Stimulated activated naive B cell treated with anti-CD40 and anti-IgM and Interleukin-4, amounts not matched to agents 10 μg/mL and 1 μg/mL and 100 μg/mL, for 72 hours (primary cell): ENCODE measurements at places on chromosomes 4 and X.

- no peak for DNase-seq
These were observed 18.1 kb downstream of the FGFRL1 start for GRCh38 chr4:1029529-1029928.

- no peak for DNase-seq
These were observed 296.2 kb downstream of the INPP4B start for GRCh38 chr4:142549726-142550463.

DNA sequence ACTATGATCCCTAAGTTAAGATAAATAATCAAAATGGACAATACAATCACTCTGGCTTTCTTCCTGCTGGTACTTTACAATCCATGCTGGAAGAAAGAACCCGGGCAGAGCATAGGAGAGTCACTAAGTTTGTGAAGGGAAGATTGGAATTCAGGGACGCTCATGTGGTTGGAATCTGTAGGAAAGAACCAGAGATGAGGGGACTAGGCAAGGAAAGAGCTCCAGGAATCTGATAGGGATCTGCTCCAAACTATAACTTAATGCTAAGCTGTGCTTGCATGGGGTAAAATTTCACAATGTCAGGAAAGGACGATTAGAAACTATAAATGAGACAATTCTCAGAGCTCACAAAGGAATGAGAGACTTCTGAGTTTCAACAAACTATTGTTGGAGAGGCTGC lies 167.5 kb downstream of the ADGRA3 start:
- DNase-seq = no peak

GRCh38 chr4:169899295-169899694 lies 126.9 kb downstream of the MFAP3L start:
- no peak for DNase-seq

DNA sequence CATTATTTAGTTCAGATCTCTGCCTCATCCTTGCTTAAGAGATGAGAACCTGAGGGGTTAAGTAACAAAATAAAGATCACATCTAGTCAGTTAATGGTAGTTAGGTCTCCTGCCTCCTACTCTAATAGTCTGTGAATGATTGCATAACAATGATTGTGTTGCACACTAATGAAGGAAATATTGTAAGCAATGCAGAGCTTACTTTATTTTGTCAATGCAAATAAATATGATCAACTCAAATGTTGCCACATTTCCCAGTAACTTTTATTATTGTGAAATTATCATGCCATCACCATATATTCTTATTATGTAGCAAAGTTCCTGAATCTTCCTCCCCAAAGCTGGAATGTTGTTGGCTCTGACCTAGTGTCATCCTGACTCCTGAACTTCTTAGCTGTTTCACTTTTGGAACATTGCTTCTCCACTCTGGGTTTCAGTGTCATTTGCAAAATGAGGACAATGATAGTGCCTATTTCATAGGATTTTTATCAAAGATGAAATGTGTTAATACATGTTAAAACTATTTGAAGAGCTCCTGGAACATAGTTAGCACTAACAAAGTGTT lies 17.0 kb upstream of the GABRA4 start:
- no peak for DNase-seq

DNA sequence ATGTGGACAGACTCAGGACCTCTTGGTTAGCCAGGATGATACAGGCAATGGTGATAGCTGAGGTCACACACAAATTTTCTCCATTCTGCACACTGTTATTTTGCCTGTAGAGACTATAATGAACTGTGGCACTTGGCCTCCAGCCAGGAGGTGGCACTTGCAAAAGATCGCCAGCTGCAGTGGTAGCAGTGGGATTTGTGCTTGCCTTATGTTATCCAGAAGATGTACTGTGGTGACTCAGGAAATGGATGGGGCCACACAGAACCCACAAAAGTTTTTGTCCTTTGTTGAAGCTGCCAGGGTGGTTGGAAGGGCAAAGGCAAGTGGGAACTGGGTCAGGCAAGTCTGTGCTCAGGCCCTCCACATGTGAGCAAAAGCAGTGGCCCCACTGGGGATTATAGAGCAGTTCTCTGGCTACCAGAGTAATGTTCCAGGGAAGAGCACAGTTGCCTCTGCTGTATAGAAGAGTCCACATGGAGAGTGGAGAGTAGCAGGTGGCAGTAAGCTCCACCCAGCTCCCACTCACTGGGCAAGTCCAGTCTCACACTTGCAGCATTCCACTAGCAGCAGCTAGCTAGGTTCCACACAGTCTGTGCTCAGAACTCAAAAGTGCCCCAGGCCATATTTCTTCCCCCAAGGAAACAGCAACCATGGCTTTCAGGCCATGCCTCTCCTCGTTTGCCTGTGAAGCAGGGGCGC lies 5.9 kb upstream of the C4orf17 start:
- no peak for DNase-seq

- no peak for DNase-seq
These were observed 1.0 kb upstream of the PRDX4 start for GRCh38 chrX:23666282-23666681.

GRCh38 chr4:105933083-105933482 lies 37.8 kb downstream of the NPNT start:
- no peak for DNase-seq

DNA sequence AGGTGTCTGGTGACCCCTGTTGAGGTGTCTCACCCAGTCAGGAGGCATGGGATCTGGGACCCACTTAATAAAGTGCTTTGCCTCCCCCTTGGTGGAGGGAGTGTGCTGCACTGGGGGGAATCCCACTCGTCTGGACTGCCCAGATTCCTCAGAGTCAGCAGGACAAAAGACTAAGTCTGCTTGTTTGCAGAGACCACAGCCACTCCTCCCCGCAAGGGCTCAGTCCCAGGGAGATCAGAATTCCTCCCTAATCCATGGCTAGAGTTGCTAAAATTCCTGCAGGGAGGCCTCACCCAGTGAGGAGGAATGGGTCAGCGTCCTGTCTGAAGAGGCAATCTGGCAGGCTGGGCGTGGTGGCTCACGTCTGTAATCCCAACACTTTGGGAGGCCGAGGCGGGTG lies 442.2 kb downstream of the PABPC4L start:
- no peak for DNase-seq

GRCh38 chrX:138157850-138158249 lies 553.7 kb downstream of the FGF13 start:
- no peak for DNase-seq

GRCh38 chr4:148445071-148445859 lies 3.1 kb upstream of the NR3C2 start:
- peak; percentile 48 for DNase-seq

DNA sequence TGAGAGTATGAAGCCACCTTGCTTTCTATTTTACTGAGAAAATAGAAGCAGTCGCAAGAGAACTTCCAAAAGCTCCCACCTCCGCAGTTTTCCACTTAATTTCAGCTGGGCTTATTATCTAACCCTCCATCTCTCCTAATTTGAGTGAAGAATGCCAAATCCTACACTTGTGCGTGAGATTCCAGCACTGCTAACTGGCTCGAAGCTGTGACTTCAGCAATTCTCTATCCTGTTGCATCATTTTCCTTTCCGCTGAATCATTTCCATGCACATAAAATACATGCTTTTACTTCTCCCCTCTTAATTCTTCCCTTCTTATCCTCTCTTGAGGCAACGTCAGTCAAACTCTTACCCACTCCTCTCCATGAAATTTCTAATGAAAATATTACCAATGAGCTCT lies 189.5 kb downstream of the GASK1B start:
- no peak for DNase-seq

GRCh38 chr4:65007841-65008439 lies 598.7 kb upstream of the TECRL start:
- no peak for DNase-seq

- DNase-seq = no peak
These were observed 244.1 kb upstream of the EDNRA start for GRCh38 chr4:147236806-147237205.

DNA sequence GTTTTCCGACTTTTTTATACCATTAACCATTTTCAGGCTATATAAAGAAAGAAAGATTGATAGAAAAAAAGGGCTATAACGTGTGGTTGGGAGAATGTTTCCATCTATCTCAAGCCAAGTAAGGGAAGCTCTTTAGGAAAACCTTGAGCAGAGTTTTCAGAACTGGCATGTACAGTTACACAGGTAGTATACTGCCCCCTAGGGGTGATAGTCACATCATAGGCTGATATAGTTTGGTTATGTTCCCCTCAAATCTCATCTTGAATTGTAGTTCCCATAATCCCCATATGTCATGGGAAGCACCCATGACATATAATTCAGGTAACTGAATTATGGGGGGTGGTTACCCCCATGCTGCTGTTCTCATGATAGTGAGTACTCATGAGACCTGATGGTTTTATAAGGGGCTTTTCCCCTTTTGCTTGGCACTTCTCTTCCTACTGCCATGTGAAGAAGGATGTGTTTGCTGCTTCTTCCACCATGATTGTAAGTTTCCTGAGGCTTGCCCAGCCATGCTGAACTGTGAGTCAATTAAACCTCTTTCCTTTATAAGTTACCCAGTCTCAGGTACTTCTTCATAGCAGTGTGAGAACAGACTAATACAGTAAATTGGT lies 186.8 kb downstream of the TMA16 start:
- peak; percentile 18 for DNase-seq

DNA sequence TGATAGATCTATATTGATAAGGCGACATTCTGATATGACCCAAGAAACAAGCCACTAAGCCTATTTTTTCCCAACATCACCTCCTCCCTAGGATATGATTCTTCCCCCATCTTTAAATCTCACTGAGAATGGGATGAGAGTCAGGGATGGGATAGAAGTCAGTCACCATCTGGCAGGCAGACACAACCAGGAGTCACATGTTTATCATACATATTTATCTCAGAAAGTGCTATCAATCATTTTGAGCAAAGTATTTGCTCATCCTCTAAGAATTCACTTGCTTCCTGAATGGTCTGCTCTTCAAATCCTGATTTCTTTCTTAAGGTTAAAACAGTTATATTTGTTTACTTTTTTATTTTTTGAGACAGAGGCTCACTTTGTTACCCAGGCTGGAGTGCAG lies 20.3 kb downstream of the DNAAF6 start:
- DNase-seq = no peak

DNA sequence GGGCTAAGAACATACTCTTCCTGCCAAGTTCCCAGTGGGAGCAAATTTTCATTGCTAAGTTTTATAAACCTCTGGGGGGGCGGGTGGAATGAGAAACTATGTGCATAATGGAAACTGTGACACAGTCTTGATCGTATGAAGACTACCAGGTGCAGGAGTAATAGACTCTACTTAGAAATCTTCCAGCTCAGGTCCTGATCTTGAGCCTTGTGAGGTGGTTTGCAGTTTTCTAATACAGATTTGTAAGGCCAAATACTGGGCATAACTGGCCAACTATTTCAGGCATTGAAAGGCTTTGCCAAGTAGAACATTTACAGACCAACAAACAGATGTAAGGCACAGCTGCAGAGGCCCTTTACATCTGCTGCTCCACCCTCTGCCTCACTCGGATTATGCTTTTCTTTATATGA lies 89.7 kb upstream of the CBR4 start:
- no peak for DNase-seq

DNA sequence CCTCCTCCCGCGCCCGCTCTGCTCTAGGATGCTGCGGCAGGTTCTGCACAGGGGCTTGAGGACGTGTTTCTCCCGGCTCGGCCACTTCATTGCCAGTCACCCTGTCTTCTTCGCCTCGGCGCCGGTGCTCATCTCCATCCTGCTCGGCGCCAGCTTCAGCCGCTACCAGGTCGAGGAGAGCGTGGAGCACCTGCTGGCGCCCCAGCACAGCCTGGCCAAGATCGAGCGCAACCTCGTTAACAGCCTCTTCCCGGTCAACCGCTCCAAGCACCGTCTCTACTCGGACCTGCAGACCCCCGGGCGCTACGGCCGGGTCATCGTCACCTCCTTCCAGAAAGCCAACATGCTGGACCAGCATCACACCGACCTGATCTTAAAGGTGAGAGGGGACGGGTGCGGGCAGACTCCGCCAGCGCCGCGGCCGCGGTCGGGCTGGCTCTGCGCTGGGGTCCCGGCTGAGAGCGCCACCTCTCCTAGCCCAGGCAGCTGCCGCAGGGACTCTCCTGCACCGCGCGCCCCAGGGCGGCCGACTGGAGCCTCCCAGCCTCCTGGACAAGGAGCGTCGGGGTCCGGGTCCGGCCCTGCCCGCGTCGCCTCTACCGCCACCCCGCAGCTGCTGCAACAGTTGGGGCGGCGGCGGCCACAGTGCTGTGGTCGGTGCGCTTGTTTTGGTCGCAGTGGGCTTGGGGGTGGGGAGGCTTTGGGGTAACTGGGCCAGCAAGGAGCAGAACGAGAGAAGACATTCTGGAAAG lies at the start of gene PTCHD1:
PTCHD1 (plus strand) TSS at position 2 of the 752 bp plus-strand sequence; CDS start at position 29, 27 bp downstream.
- DNase-seq = no peak

- no peak for DNase-seq
These were observed 102.5 kb upstream of the MYOZ2 start for GRCh38 chr4:119032921-119033685.

DNA sequence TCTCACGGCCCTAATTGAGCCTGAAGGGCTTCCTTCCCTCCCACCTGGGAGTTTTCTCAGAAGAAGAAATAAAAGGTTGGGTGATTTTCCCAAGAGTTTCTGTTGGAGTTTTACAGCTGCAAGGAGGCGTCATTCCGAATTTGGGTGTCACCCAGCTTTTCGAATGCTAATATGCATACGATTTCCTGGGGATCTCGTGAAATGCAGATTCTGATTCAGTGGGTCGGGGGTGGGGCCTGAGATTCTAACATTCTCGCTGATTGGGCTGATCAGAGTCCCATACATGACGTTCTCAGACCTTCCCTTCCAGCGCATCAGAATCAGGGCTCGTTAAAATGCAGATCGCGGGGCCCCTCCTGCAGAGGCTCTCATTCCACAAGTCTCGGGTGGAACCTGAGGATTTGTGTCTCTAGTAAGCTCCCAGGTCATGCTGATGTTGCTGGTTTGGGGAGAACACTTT lies 125.8 kb upstream of the STX18 start:
- DNase-seq = no peak

- DNase-seq = no peak
These were observed 281.5 kb upstream of the DKK2 start for GRCh38 chr4:107317611-107318010.

DNA sequence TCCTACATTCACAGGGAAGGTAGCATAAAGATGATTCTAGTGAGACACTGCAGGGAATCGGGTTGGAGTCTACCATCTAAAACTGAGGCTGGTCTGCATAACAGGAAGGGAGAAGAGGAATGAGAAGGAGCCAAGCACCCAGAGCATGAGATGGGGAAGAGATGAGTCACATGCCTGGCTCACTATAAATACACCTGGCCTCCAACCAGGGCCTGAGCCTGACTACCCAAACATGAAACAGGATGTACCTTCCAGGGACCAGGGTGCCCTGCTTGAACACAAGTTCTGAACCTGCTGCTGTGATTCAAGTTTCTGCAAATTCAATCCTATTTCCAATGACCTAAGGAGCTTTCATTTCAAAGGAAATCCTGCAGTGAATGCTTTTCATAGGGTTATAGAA lies 24.9 kb downstream of the CD99L2 start:
- DNase-seq = no peak

DNA sequence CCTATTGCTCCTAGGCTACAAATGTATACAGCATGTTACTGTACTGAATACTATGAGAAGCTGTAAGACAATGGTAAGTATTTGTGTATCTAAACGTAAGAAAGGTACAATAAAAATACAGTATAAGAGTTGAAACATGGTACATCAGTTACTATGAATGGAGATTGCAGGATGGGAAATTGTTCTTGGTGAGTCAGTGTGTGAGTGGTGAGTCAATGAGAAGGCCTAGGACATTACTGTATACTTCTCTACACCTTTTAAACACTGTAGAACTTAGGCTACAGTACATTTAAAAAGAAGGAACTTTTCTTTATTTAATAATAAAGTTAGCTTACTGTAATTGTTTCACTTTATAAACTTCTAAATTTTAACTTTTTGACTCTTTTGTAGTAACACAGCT lies 2603.2 kb downstream of the PCDH7 start:
- no peak for DNase-seq
